Stimulated activated CD4-positive, alpha-beta T cell treated with anti-CD3 and anti-CD28 coated beads, Interleukin-15, amount 100 ng/mL, for 1 hour (primary cell): ENCODE measurements at places on chromosomes 5 and 9.

GRCh38 chr5:95673081-95673480 is 9.7 kb downstream of the SPATA9 start:
- no peak for DNase-seq

- no peak for DNase-seq
Observed at GRCh38 chr5:142109331-142110045, 909 bp downstream of the NDFIP1 start.

DNA sequence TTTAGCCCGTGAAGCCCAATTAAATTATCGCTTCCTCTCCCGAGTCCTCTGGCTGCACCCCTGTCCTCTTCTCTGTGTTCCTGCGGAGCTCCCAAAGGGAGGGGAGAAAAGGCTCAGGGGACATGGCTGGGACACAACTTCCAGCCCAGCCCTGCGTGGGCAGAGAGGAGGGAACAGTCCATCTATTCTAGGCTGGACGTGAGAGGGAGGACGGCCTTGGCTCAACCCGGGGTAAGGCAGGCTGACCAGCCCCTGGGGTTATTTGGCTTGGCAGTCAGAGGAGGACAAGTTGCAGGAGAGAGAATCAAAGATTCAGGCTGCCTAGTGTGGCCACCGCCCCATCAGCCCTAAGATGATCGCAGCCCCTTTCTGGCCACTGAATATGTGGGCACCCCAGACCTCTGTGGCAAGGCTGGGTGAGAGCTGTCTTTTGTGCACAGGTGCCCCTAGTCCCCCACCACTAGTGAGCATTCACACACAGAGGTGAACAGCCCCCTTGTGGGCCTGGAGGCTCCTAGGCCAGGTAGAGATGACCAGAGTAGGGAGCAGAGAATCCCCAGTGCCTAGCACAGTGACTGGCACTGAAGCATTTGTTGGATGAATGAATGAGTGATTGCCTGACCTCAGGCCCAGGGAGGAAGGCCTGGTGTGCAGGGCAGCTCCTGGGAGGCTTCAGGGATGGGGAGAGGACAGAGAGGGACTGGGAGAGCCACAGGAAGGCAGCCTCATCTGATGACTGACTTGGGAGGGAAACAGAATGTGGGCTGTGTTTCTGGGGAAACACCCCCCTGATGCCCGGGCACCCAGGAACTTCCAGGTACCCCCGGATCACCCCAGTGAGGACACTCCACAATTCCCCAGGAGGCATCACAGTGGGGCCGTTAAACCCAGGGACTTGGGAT is 133.9 kb downstream of the C9orf50 start:
- no peak for DNase-seq

DNA sequence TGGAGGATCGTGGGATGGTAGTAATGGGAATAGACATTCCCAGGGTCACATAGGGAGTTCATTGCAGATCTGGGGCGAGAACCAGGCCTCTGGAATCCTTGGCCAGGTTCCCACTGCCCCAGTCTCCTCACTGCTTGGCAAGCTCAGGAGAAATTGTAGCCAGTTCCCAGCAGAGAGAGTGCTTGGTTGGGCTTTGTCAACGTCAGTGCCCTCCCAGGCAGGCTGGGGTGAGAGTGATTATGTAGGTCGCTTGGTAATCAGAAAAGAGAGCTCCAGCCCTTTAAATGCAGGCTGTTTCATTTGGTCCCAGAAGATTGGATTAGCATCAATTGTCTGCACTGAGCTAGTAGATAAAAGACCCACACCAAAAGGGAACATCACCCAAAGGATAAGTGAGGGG is 51.8 kb upstream of the GALNT10 start:
- no peak for DNase-seq

GRCh38 chr9:2170722-2171121 is 155.6 kb downstream of the SMARCA2 start:
- no peak for DNase-seq

DNA sequence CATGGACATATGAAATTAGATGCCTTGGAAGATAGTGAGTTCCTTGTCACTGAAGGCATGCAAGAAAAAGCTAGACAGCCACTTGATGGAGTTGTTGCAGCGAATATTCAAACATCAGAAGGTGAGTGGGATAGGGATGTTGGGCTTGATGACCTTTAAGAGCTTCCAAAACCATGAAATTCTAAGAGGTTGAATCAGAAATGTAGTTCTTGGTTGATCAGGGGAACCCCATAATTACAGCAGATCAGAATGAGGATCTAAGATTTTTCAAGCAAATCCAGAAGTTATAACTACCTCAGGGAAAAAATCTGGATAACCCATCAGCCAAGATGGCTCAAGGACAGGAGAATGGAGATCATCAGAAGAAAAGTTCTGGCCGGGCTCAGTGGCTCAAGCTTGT is 244.3 kb upstream of the NR4A3 start:
- no peak for DNase-seq

- no peak for DNase-seq
Observed at GRCh38 chr9:116692616-116693015, 5.5 kb downstream of the TRIM32 start.

DNA sequence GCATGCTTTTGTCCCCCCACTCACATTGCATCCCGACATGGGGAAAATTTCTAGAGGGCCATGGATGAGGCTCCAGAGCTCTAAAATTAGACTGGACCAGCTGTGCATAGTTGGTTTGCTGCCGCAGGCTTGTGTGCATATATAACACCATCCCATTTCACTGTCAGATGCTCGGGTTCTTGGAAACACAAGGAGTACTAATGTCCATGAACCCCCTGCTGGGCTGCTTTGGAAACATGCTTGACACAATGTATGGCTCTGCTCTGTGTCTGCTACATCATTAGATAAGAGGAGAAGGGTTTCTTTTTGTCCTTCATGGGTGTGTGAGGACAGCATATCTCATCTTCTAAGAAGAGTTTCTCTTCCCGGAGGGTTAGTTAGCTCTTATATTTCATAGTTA is 292.1 kb upstream of the RORB start:
- no peak for DNase-seq

- DNase-seq: no peak
Observed at GRCh38 chr5:98816582-98817222, 43.2 kb downstream of the RGMB start.

- DNase-seq: no peak
Observed at GRCh38 chr5:148687427-148687826, 33.1 kb upstream of the HTR4 start.

DNA sequence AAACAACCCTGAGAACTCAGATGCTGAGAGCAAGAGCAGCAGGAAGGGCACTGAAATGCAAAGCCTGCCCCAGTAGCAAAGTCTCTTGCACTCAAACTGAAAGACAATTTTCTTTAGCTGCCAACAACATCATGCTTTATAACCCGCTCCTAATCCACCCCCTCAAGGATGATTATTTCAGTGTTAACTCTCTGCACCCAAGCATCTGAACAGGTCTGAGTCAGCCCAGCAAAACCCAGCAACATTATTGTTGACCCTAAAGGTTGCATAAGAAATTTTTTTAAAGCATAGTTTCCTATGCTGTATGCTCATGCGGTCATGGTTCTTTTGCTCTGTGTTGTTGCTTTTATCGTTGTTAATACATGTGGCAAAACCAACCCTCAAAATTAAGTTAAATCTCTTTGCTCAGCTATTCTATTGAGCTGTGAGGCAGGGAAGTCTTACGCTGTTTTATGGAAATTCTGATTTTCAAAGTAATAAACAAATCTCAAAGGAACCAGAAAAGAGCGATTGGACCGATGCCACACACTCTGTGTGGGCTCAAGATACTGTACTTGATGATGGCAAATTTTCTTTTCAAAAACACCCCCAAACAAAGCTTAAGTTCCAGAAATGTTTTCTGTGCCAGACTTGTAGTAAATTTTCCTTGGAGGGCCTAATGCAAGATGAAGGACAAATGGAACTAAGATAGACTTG is 440.6 kb upstream of the MPDZ start:
- DNase-seq: no peak

- no peak for DNase-seq
Observed at GRCh38 chr9:6787793-6788161, 30.0 kb downstream of the KDM4C start.

GRCh38 chr9:34084562-34084961 is 35.9 kb upstream of the UBAP2 start:
- no peak for DNase-seq

- DNase-seq: no peak
Observed at GRCh38 chr5:156396830-156397081, 69.8 kb downstream of the SGCD start.

DNA sequence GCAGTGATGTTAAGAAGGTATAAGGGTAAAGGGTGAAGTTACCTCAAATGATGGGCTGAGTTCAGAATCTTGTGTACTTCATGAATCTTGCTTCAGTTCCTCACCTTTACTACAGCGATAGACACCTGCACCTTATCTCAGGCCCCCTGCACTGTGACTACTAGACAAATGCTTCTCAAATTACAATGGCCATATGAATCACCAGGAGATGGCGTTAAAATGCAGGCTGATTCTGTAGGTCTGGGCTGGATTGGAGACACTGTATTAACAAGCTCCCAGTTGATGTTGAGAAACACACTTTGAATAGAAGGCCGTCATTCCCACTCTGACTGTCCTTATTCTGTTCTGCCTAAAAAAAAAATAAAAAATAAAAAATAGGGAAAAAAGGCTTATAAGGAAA is 29.8 kb downstream of the TARS1 start:
- no peak for DNase-seq

DNA sequence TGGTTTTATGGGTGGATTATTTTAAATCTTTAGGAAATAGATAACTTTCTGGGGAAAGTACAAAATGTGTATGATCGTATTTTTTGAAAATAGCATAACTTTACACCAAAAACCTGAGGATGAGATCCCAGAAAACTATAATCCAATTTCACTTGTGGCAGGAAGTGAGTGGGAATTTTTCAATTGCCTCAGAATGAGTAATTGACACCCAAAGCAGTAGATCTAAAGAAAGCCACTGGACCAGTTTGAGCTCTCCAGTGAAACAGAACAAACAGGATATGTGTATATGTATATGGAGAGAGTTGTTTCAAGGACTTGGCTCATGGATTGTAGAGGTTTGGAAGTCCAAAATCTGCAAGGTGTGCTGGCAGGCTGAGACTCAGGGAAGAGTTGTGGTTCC is 109.2 kb upstream of the SHB start:
- DNase-seq: no peak

GRCh38 chr9:93645921-93646639 is 69.7 kb downstream of the PHF2 start:
- DNase-seq: no peak

GRCh38 chr9:79208791-79209396 is 362.9 kb upstream of the TLE4 start:
- no peak for DNase-seq

GRCh38 chr9:69472101-69472620 is 147.1 kb downstream of the ENTREP1 start:
- DNase-seq: no peak

GRCh38 chr5:111072949-111073682 is 1.6 kb downstream of the TSLP start:
- peak; percentile 10 for DNase-seq
